ENCODE measurements at places on chromosomes 4 and X.

DNA sequence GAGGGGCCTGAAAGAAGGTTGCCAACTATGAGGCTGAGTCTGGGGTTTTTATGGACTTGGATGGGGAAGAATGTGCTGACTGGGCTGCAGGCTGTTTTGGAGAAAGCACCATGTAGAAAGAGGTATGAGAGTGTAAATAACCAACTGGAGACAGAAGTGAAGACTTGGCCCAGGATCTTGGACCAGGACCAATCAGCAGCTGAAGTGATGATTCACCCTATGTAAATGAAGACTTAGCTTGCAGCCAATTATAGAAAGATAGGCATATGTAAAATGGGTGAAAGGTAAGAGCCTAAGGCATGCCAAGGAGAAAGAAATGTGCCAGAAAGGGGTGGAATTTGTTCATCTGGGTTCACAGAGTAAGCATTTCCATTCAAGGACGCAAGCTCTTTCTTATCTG is 856.7 kb upstream of the PRKX start:
- DNase-seq, result no peak

- no peak for DNase-seq
Observed at GRCh38 chr4:6427439-6428090, 44.8 kb downstream of the PPP2R2C start.

DNA sequence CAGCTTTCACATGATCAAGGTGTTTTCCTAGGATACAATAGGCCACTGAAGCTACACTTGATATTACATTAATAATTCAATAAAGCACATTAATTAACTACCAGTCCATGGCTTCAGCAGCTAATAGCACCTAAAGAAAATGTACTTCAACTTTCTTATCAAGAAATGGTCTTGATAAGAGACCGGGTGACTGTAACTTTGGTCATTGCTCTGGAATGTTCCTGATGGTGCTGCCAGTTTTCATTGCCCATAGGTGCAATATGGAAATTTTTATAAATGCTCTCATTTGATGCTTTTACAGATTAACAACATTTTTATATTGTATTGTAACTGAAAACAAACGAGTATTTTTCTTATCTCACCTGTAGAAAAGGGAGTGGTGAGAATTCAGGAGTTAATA is 165.4 kb downstream of the SHROOM3 start:
- no peak for DNase-seq

GRCh38 chr4:85929961-85930665 is 429.7 kb downstream of the MAPK10 start:
- DNase-seq, result no peak

DNA sequence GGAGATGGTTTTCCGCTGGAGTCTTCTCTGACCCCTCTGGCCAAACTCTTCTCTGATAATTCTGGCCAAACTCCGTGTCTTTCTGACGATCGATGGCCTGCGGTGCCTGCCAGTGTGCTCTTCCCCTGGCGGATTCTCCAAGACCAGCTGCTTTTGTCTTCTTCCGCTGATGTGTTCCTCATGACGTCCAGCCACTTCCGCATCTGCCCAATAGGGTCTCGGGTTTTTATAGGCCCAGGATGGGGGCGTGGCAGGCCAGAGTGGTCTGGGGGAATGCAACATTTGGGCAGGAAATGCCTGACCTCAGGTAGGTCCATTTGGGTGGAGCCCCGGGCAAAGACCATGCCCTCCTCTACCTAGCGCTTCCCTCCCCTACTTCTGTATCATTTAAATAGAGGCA is 1542.1 kb downstream of the STIM2 start:
- DNase-seq, result no peak

GRCh38 chrX:49761481-49761880 is 65.7 kb upstream of the PAGE1 start:
- no peak for DNase-seq

- DNase-seq, result no peak
Observed at GRCh38 chr4:1048773-1049590, 37.6 kb downstream of the FGFRL1 start.

GRCh38 chr4:186698525-186698924 is 25.1 kb downstream of the FAT1 start:
- no peak for DNase-seq

GRCh38 chrX:120459309-120459708 is 9.8 kb downstream of the LAMP2 start:
- DNase-seq, result no peak

GRCh38 chr4:162274354-162274753 is 110.6 kb upstream of the FSTL5 start:
- no peak for DNase-seq

- no peak for DNase-seq
Observed at GRCh38 chrX:16771483-16772398, 14.5 kb upstream of the TXLNG start.

GRCh38 chr4:119490335-119490734 is 138.3 kb downstream of the PDE5A start:
- no peak for DNase-seq

DNA sequence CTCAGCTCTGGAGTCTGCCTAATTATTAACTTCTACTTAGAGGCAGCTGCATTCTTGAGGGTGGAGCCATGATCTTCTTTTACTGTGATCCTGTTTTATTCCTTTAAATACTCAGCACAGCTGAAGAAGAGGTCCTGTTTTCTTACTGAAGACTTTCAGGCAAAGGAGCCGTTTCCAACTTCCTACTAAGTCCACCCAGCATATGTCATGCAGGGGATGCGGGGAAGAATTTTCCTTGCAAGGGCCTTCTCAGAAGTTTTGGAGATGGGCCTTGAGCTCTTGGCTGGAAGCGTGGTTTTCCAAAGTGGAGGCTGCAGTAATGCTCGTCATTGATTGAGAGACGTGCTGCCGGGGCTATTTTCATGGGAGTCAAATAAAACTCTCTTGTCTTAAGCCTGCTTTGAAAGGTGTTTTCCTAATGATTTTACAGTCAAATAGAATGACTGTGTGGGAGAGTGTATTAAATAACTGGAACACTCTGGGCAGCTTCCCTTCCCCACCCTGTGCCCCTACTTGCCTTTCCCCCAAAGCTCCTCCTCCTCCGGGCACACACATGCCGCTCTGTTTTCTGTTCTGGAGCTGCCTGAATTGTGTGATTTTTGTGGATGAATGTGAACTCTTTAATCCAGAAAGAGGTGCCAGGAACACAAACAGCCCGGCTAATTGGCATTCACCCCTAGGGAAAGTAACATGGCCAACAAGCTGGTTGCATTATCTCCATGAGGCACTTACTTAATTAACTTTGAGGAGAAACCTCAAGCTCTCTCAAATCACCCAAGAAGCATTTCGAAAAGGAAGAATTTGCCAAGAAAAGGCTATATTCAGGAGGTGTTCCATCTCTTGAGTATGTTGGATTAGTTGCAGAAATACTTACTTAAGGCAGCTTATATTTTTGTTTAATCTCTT is 28.1 kb downstream of the FGF2 start:
- peak; percentile 30 for DNase-seq

DNA sequence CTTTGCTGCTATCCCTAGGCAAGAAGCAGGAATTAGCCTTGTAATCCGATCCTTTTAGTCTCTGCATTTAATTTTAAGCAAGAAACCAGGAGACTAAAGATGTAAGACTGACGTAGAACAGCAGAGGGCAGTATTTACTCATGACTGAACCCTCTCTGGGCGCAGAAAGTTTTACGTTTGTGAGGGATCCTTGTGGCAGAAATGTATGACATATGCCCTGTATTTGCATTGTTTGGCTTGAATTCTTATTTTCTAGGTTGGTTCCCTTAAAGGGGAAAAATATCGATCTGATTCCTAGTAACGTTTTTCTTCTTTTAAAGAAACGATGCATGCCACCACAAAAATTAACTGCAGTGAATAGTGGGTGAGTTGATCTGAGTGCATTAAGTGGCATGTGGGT is 1.3 kb upstream of the FAT4 start:
- peak; percentile 94 for DNase-seq

DNA sequence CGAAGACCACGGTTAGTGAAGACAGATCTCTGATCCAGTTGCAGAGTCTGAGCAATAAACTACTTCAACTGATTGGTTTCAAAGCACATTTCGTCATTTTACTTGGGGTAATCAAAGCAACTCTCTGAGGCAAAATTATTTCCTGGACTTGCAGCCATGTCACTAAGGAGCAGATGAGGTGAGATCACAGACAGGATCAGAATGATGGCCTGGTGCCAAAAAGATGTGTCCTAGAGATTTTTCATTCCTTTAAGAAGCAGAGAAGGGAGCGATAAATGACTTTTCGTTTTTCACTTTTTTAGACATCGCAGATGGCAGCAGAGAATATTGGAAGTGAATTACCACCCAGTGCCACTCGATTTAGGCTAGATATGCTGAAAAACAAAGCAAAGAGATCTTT is 83.9 kb downstream of the PTTG2 start:
- no peak for DNase-seq

DNA sequence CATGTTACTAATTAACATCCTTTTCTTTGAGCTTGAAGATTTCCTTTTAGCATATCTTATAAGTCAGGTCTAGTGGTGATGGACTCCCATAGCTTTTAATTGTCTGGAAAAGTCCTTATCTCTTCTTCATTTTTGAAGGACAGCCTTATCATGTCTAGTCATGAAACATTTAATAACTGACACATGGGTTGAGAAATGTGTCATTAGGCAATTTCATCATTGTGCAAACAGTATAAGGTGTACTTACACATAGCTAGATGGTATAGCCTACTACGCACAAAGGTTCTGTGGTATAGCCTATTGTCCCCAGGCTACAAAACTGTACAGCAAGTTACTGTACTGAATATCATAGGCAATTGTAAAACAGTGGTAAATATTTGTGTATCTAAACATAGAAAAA is 34.5 kb upstream of the ALG13 start:
- DNase-seq, result no peak

DNA sequence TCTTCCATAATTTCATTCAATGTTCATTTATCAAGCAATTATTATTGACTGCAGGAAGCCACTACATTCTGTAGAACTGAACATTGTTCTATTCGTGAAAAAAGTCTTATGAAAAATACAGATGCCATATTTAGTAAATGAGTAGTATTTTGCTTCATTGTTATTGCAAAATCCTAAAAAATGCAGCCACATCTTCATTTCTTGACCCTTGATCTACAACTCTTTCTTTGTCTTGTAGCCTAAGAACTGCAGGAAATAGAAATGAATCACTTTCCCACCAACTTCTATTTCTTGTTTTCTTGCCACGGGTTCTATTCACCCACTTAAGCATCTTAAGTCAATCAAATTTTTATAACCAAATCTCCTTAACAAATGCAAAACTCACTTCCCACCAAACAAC is 63.3 kb downstream of the KCNIP4 start:
- no peak for DNase-seq

- no peak for DNase-seq
Observed at GRCh38 chrX:38225093-38225492, 4.4 kb upstream of the SRPX start.

- DNase-seq, result peak; percentile 49
Observed at GRCh38 chr4:145935253-145936141, 3.1 kb downstream of the ZNF827 start.

DNA sequence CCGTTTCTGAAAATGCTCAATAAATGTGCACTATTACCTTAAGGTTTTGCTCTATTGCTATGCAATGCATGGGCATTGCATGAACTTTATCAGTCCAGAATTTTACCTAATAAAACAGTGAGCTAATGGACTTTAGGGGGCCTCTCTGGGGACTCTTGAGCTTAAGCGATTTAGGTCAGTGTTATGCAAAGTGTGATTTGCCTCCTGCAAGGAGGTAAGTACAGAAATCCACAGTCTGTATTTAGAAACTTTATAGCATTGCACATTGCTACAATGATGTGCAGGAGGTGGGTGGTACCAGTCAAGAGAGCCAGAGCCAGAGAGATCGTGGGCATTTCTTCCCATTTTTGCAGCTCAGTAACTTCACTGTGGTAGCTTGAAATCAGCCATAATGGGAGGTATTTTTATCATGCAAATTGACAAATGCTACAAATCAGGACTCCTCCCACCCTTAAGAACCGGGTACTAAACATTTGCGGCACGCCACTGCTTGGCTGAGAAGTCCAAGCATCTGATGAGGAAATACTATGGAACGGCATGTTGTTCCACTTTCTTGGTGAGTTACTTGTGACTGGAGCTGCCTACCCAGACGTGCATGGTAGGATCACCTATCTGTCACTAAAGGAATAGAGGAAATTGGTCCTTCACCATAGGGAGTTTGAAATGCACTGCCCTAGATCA is 174.6 kb upstream of the PGRMC2 start:
- no peak for DNase-seq

DNA sequence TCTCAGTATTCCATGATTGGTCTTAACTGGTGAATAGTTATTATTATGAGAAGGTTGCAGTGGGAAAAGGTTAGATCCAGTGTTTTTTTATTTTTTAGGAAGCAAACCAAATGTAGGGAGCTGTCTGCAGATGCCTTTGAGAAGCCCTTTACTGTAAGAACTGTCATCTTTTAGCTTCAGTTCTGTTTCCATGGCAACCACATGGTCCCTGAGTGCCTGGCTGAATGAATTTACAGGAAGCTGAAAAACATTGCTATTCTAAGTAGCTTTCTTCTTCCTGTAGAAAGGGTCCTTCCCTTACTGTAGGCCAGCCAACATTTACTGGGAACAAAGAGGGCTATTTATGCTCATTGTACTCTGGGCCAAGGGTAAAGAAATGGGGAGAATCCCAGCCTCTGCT is 103.3 kb downstream of the DCLK2 start:
- no peak for DNase-seq

GRCh38 chr4:98710831-98711230 is 52.4 kb upstream of the TSPAN5 start:
- no peak for DNase-seq

- peak; percentile 4 for DNase-seq
Observed at GRCh38 chrX:130594453-130594916, 192.7 kb downstream of the RBMX2 start.

DNA sequence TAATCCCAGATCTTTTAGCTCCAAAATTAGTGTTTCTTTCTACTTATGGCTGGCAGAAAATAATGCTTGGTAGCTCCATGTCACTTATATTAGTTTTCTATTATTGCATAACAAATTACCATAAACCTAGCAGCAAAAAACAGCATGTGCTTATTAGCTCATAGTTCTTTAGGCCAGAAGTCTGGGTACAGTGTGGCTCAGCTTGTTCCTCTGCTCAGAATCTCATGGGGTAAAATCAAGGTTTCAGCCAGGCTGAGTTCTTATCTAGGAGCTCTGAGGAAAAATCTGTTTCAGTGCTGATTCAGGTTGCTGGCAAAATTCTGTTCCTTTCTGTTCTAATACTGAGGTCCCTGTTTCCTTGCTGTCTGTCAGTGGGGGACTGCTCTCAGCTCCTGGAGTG is 101.1 kb downstream of the CT47B1 start:
- DNase-seq, result no peak

- DNase-seq, result no peak
Observed at GRCh38 chrX:150610446-150610845, 42.0 kb downstream of the MTM1 start.

GRCh38 chr4:24642981-24643547 is 58.7 kb upstream of the DHX15 start:
- no peak for DNase-seq

- no peak for DNase-seq
Observed at GRCh38 chrX:55056820-55057674, 17.8 kb upstream of the PAGE2B start.

GRCh38 chr4:28558895-28559294 is 1698.3 kb downstream of the STIM2 start:
- DNase-seq, result no peak

GRCh38 chrX:13165266-13166189 is 121.1 kb upstream of the FAM9C start:
- DNase-seq, result no peak

GRCh38 chrX:96684339-96685209 is at the start of gene DIAPH2:
Gene DIAPH2 (plus strand): TSS chrX:96684842.
- peak; percentile 36 for DNase-seq

All from renal pelvis (tissue), 12 donors.